HT1080 (cell line): ENCODE measurements at places on chromosomes 5 and 9.

GRCh38 chr5:107300721-107301327 lies 369.9 kb downstream of the EFNA5 start:
- DNase-seq, result peak; percentile 3

- DNase-seq, result no peak
These were observed 114.2 kb upstream of the SLC24A2 start for GRCh38 chr9:19903076-19903475.

DNA sequence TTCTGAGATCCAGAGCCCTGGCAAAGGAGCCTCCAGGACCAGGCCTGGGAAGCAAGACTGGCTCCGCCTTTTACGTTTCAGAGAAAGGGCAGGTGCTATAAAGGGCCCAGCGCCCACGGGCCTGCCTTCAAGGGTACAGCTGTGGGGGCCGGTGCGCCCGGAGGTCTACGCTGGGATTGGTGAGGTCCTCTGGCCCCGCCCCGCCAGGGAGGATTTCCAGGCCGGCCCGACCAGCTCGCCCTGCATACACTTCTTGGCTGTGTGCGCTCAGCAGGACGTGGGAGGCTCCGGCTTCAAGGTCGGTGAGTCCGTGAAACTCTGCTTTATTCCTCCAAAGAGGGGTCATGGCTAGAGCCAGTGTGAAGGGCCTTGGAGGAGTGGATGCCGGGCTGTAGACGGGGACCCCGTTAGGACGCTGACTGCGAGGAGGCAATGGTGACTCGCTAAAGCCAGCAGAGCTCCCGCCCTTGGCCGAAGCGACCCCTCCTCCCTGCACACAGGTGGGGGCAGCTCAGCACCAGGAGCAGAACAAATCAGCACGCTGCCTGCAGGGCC lies at the start of gene CKMT2:
CKMT2 (plus strand) TSS at position 243 of the 555 bp plus-strand sequence. CDS start 17,811 bp downstream, outside the sequence.
- DNase-seq, result no peak

DNA sequence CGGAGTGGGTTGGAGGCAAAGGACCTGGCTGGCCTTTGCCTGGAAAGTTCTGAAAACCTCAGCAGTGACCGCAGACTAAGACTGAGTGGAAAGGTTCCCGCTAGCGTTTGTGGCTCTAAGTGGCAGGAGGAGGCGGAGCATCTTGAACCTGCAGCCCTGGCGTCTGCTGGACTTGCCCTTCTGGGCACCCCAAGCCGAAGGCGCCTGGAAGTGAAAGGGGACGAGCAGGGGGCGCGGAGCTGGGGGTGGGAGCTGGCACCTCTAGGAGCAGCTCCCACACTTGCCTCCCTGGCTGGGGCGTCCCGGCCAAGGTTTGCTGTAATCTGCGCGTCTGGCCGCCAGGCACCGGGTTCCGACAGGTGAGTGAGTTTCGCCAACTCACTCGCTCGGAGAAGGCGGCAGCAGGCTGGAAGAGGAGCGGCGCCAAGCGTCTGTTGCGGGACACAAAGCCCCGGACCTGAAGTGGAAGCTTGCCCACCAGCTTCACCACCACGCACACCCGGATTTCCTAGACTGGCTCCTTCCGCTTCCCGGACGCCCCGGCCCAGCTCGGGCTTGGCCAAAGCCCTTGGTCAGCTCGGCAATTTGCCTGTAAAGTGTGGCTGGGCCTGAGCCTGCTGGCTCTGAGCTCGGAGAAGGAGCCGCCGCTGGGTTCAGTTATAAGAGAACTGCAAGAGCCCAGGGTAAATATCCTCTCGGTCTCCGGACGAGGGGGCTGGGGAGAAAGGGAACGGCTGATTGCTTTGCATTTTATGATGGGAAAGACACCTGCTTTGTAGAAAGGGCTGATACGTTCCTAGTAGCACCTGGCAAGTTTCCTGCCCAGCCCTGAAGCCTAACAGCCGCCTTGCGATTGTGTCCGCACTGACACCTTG lies at the start of gene GNA14:
GNA14 (minus strand) TSS at position 89 of the 875 bp plus-strand sequence. CDS start 529 bp downstream, outside the sequence.
- no peak for DNase-seq

GRCh38 chr5:53249529-53250200 lies 140.1 kb upstream of the MOCS2 start:
- peak; percentile 91 for DNase-seq

- DNase-seq, result no peak
These were observed 346.9 kb downstream of the DEPDC1B start for GRCh38 chr5:60352992-60353599.

DNA sequence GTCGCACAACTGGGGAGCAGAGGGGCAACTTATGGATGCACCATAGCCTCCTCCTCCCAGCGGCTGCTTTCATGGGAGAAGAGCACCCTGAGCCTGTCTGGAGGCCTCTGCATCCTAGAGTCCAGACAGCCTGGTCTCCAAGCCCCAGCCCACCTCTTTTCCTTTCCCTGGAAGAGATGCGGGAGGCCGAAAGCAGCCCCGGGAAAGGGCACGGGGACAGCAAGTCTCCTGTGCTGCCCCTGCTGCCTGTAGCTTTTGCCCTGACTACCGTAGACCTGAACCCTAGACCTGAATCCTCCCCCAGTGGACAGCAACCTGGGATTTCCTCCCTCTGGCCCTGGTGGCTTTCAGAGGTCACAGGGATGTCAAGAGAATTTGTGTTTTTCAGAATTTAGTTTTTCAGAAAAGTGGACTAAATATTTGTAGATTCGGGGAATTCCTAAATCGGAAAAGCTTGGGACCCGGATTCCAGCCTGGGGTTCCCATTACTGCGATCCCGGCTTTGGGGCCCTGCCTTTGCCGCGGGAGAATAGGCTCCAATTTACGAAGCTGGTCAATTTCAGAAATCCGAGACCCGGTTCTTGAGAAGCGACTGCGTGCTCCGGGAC lies 4.3 kb upstream of the PITX1 start:
- no peak for DNase-seq

GRCh38 chr5:132257131-132258101 lies at the start of gene PDLIM4:
TSS of gene PDLIM4 (plus strand) at chr5:132257696. CDS start at chr5:132257735, 39 bp downstream.
- no peak for DNase-seq

- DNase-seq, result no peak
These were observed 10.0 kb upstream of the ACTBL2 start for GRCh38 chr5:57492632-57493031.

DNA sequence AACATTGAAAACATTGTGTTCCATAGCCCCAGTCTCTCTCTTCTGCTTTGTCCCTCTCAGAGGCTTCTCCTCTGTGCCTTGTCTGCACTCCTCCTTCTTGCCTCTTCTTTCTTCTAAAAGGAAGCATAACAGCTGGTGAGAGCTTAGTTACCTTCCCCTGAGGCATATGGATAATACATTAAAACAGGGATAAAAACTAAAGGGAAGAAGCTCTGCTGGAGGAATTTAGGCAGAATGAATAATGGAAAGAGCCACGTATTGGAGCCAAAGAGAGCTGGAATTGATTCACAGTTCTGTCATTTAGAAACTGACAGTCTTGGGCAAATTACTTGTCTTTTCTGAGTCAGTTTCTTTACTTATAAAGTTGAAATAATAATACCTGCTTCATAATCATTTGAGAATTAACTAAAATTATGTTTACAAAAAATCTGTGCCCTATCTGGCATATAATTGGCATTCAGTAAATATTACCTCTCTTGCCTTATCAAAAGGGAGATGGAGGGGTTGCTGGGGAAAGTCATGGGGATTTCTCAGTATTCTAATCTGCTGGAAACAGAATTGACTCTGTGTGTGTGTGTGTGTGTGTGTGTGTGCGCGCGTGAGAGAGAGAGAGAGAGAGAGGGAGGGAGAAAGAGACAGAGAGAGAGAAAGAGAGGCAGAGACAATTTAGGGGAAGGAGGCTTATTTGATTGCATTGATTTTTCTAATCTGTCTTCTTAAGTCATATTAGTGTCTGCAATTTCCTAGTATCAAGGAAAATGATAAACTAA lies 20.2 kb downstream of the ZNF474 start:
- DNase-seq, result no peak

- no peak for DNase-seq
These were observed 278.1 kb upstream of the TNC start for GRCh38 chr9:115396071-115396529.

DNA sequence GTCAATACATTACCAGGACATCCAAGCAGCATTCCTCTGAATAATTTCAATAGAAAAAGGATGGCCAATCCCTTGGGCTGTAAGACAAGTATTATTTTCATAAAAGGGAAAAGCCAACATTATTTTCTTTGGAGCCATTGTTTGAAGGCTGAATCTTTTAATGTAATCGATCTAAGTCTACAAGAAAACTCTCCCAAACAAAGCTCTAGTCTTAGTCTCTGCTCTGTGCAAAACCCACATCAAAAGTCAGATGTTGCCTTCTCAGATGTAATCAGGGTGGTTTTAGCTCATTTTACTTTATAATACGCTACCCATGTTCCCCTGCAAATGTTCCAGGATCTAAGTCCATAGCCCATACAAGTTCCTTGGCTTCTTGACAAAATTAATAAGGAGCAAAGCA lies 325.6 kb downstream of the TRPM3 start:
- DNase-seq, result no peak

DNA sequence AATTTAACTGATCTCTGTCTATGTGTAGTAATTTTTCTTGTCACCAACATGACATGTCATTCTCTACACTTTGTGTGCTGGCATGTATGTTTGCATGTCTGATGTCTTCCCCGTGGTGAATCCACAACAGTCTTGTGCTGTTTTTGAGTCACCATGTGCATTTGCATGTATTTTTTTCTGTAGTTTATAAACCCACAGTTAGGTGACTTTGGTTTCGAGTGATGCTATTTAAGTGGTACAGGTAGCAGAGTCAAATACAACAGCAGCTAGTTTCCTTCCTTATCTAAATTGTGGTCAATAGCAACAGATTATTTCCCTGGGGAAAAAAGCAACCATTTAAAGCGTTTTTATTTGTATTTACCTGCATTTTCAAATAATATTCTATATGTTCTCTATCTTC lies 89.9 kb upstream of the FSD1L start:
- DNase-seq, result no peak

DNA sequence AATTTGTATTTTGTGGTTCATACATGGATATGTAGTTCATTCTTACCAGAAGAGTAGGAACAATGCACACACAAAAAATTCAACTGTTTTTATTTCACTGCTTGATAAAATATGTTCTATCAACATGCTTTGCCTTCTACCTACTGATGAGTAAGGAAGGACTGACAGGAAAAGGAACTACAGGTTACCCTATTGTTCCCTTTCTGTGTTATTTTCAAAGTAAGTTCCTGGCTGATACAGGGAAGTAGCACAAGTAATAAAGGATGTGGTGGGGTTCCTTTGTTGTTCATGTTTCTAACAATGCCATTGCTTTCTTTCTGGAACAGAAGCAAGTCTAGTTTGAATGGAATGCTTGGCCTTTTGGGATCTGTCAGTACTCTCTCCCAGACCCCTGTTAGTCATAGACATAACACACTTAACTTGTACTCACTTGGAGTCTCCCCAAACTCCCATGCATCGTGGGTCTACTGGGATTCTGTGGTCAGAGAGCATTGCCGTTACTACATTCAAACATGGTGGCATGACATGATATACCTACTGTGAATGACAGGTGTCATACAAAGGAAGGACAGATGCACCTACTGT lies 20.2 kb upstream of the ALDOB start:
- no peak for DNase-seq

GRCh38 chr9:77725820-77726219 lies 77.7 kb upstream of the GNA14 start:
- no peak for DNase-seq

GRCh38 chr9:91159664-91160121 lies 202.0 kb downstream of the AUH start:
- DNase-seq, result no peak

GRCh38 chr9:104138243-104138868 lies 44.2 kb downstream of the SMC2 start:
- no peak for DNase-seq

DNA sequence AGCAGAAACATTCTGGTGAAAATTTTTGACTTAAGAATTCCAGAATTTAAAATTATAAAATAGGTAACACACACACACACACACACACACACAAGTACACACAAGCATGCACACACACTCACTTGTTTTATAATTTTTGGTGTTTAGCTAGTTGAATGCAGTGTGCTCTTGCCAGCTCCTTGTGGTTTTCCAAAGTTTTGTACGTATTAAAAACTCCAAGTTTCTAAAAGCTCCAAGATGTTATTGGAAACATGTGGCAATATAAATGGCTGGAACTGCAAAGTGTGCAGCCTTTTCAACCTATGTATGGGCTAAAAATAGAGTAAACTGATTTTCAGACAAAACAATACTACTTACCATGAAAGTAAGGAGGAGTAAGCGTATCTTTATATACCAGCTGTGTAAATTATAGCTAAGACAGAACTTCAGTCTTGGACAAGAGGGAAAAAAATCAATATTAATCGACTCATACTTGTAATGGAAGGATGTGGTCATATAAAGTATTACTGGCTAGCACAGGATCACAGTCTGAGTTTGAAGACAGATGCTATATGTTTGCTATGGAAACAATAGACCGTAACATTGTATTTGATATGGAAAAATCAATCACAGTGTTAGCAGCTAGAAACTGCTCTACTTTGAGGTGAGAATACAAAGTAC lies 727.1 kb upstream of the GRAMD2B start:
- DNase-seq, result no peak

GRCh38 chr5:132064738-132065331 lies 4.4 kb downstream of the IL3 start:
- DNase-seq, result peak; percentile 79

DNA sequence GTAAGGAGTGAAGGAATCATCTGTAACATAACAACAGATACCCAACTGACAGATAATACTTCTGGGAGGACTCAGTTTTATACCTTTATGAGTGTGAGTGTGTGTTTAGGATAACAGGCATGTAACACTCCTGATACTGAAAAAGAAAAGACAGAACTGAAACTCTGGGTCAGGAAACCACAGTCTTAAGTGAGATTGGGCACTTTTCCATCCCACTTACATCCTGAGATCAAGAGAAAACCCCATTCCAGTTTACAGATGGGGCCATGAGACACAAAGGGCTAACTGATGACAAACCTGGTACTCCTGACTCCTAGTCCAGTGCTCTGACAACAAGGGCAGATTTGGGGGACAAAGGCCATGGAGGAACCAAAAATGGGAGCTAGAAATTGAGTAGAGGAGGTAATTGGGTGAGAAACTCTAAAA lies 18.0 kb downstream of the IL5 start:
- no peak for DNase-seq

DNA sequence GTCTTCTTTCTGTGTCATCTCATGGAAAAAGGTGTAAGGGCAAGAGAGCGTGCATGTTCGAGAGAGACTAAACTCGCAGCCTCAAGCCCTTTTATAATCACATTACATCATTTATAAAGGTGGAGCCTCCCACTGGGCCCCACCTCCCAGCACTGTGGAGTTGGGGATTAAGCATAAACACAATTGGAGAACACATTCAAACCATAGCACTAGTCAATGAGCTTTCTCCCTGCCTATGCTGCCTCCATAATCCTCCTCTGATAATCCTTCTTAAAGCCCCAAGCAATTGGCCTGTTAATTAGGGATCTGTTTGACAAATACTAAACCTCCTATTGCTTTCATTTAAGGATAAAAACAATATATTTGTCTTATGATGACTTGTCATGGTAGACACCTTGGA lies 99.6 kb downstream of the NMUR2 start:
- no peak for DNase-seq

GRCh38 chr9:78386773-78387172 lies 89.8 kb downstream of the PSAT1 start:
- no peak for DNase-seq
